ENCODE measurements at places on chromosomes 6 and 20. TPM values are rescaled to one million over a fixed set of nuclear protein-coding genes. Genes with fewer than 3 reads are reported as not detected.

The PRDM13 gene
- total RNA-seq, result not detected

The SH3BGRL2 gene
- 16.0 TPM for total RNA-seq

The ERVFRD-1 gene
- not detected for total RNA-seq

The HLA-DPB1 gene
- 1.9 TPM for total RNA-seq

The CST2 gene
- total RNA-seq, result not detected

The PMEPA1 gene
- 7.5 TPM for total RNA-seq

The IL17F gene
- not detected for total RNA-seq

The SAMD3 gene
- total RNA-seq, result 15.3 TPM

The MAD2L1BP gene
- total RNA-seq, result 20.7 TPM

Measured in parietal lobe (tissue), 2 donors.